Hepatic stellate cell (primary cell): ENCODE measurements at places on chromosomes 7 and 10.

- no peak for DNase-seq
Measured at GRCh38 chr10:128804411-128804810, 662.6 kb upstream of the MGMT start.

DNA sequence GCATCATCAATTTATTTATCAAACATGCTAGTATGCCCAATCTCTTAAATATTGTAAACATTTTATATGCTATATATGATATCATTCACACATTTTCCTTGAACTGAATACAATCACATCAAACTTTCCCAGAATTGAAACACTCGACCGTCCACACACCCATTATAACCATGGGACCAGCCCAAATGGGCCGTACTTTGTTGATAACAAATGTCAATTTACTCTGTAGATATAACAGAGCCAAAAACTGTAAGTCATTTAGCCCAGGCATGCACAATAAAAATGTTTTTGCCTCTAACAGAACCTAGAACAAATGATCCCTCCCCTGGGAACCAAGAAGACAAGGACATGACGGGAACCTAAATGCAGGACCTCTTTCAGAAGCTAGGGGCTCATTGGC lies 683 bp upstream of the ANKRD22 start:
- DNase-seq, result no peak

DNA sequence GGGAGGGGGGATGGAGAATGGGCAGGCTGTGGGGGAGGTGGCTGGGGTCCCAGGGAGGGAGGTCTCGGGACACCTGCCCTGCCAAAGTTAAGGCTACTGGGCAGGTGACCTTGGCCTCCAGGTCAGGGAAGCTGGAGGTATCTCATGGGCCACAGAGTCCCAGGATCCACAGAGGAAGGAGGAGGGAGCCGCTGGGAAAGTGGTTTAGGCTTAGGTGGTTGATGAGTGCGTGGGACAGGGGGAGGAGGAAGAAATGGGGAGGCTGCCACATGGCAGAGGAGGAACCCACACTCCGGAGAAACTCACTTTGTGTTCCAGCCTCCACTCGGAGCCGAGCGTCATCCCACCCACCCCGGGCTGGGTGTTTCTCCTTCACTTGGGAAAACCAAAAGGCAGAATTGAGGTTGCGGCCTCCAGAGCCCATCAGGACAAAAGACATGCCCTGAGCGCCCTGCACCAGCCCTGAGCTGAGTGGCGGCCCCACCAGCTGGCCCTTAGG lies 46.1 kb downstream of the ASB13 start:
- DNase-seq, result no peak

- no peak for DNase-seq
Measured at GRCh38 chr10:70544431-70545340, 57.9 kb downstream of the PRF1 start.

DNA sequence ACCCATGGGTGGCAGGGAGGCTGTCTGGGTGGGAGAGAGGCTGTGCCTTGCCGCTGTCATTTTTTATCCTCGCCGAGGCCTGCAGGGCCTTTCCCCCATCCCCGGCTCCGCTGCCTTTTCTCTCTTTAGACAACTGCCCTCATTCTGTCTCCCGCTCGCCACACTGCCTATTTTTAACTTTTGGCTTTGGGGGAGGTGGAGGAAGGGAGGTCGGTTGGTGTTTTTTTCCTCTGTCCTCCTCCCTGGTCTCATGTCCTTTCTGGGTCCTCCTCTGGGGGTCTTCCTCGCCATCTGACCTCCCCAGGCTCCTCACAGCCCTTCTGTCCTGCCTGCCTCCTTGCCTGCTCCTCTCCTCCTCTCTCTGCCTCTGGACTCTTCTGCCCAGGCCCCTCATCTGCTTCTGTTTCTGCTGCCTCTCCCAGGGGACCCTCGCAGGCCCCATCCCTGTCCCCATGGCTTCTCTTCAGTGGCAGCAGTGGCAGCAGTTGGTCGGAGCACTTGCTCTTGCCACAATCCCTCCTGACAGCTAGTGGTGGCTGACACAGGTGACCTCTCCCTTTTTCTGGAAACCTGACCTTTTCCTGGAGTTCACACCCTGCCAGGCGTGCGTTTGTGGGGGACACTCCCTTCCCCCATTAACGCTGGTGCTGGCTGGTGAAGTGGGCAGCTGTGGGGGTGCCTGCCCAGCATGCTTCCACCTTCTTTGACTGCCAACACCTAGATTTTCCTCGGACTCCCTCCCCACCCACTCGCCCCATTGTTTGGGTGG lies 19.5 kb upstream of the PCBD1 start:
- DNase-seq, result no peak

- peak; percentile 93 for DNase-seq
Measured at GRCh38 chr7:100602889-100603725, 944 bp downstream of the PCOLCE start.

GRCh38 chr7:149569025-149569725 lies 71.6 kb upstream of the ZNF746 start:
- no peak for DNase-seq

- DNase-seq, result no peak
Measured at GRCh38 chr10:3186368-3186767, 13.8 kb upstream of the PITRM1 start.

DNA sequence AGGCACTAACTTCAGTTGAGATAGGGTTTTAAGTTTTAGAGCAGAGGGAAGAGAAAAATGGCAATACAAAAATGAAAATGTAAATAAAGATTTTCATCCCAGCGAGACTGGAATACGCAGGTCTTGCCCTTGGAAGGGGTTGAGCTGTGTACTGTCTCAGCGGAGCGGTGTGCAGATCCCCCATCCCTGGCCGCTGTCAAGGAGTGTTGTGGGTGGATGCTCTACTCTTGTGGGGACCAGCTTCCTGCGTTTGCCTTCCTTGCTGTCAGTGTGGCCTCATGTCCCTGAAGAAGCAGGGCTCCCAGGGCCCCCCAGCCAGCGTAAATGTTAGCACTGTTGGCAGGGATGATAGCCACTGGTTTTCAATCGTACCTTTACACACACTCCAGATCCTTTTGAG lies 249.7 kb upstream of the PITRM1 start:
- DNase-seq, result no peak

- no peak for DNase-seq
Measured at GRCh38 chr7:2607923-2608904, 23.6 kb upstream of the TTYH3 start.

- no peak for DNase-seq
Measured at GRCh38 chr10:3668966-3669330, 116.1 kb downstream of the KLF6 start.

- no peak for DNase-seq
Measured at GRCh38 chr7:99369767-99370391, 4.7 kb upstream of the ARPC1B start.
